Sigmoid colon (tissue), 7 donors: ENCODE measurements at places on chromosomes 4 and X.

DNA sequence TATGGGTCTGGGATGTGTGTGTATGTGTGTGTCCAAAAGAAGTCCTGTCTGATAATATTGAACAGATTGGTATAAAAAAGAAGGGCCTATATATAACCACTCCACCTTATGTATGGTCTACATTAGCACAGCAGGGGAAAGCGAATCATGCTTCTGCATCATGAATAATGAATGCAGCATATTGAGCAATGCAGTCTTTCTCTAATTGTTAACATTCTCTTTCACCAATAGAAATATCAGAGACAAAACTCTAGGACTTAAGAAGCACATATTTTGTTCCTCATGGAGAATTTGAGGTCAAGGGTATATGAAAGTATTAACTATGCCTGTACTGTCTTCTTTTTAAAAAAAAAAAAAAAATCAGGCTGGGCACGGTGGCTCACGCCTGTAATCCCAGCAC, 264.3 kb upstream of the NOCT start:
- no peak for DNase-seq

- no peak for DNase-seq
Observed at GRCh38 chr4:82640540-82640939, 78.8 kb upstream of the TMEM150C start.

- no peak for DNase-seq
Observed at GRCh38 chr4:81404294-81404693, 67.4 kb downstream of the RASGEF1B start.

DNA sequence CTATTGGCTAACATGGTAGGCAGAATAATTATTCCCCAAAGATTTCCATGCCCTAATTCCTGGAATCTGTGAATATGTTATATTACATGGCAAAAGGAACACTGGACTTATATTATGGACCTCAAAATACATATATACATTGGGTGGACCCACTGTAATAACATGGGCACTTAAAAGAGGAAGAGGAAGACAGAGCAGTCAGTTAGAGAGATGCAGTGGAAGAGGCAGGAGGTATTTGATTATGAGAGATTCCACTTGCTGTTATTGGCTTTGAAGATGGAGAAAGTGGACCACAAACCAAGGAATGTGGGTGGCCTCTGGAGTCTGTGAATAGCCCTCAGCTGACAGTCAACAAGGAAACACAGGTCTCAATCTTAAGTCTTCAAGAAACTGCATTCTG, 14.0 kb upstream of the ART3 start:
- DNase-seq, result no peak

- no peak for DNase-seq
Observed at GRCh38 chr4:22090661-22091351, 142.2 kb upstream of the KCNIP4 start.

DNA sequence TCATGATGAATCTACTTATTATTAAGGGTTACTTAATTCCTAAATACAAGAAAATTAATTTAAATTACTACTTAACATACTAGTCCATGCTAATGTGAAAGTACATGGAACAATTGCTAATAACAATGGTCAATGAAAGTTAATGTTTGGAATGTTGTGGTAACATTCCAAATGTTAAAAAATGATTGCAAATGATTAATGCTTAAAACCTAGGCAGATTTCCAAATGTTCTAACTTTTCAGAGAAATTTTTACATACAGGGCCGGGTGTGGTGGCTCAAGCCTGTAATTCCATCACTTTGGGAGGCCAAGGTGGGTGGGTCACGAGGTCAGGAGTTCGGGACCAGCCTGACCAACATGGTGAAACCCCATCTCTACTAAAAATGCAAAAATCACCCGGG, 1851.3 kb upstream of the PCDH7 start:
- DNase-seq, result no peak

DNA sequence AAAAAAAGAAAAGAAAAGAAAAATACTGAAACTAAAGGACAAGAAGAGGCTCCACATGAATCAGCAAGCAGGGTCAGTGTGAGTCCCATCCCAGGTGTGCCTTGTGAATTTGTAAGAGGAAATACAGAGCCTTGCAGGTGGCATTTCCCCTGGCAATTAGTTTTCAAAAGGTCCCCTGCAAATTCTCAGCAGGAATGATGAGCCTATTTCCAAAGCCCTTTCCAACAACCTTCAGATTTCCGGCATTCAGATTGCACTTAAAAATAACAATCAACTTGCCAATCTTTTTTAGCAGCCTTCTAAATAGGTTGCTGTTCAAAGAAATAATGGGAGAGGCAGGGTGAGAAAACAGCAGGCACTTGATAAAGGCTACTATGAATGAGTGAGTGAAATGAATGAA, 66.4 kb upstream of the OR13H1 start:
- no peak for DNase-seq

DNA sequence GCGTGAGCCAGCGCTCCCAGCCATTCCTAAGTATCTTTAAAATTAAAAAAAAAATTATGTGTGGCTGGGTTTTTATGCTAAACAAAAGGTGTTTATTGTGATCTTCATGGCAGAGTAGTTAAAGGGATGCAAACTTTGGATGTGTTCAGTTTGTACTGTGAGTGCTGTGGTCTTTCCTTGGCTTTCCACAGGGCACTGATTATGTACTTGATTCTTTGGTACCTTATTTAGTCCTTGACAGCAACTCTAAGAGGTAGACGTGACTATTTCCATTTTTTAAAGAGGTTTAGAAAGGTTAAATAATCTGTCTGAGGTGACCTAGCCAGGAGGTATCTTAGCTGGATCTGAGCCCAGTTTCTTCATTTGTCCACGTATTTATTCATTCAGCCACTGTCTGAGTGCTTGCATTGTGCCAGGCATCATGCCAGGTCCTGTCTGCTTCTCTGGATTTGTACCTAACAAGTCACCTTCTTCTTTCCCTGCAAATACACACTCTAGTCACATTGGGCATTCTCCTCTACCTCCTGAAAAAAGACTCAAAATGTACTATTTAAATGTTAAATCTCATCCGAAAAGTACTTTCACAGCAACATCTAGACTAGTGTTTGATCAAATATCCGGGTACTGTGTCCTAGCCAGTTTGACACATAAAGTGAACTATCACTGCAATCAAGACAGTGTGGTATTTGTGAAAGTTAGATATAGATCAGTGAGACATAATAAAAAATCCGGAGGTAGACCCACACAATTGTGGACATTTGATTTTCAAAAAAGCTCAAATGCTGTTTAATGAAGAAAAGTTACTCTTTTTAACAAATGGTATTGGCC, 31.5 kb downstream of the WWC2 start:
- DNase-seq, result peak; percentile 74

GRCh38 chr4:84740057-84740456, 157.1 kb downstream of the CDS1 start:
- no peak for DNase-seq

- no peak for DNase-seq
Observed at GRCh38 chr4:164847967-164848649, 28.9 kb upstream of the APELA start.

- DNase-seq, result no peak
Observed at GRCh38 chr4:129144755-129145206, 48.8 kb downstream of the C4orf33 start.

GRCh38 chr4:153655928-153656327, 28.2 kb upstream of the TLR2 start:
- peak; percentile 74 for DNase-seq
